ENCODE measurements at places on chromosomes 5 and 9. TPM values are rescaled to one million over a fixed set of nuclear protein-coding genes. Genes with fewer than 3 reads are reported as not detected.

The PCDHGA7 gene
- 4.2 TPM for total RNA-seq

The EPB41L4B gene
- not detected for total RNA-seq

The HARS1 gene
- 68.6 TPM for total RNA-seq

The ABCA2 gene
- 102 TPM for total RNA-seq

The MACIR gene
- 0.53 TPM for total RNA-seq

DNA sequence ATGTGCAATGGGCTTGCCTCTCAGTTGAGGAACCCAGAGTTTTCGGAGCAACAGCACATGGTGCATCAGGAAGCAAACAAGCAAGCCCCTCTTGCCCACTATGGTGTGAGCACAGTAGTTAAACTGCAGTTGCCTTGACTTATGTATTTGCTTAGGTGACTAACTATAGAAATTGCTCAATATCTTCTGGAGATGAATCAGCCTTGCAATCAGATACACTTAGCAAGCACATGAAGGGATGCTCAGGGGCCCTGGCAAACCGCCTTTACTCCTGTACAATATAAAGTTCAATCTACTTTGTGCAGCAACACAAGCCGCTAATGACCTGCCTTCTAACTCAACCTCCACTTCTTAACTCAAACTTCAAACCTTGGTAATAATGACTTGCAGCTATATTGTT is 581.7 kb upstream of the RIOK2 start:
- DNase-seq, result no peak
- no peak overlapping the region for H3K27ac ChIP-seq
- no peaks in the 10 kb centered on the region for H3K27me3 ChIP-seq
- no peaks in the 10 kb centered on the region for H3K4me1 ChIP-seq
- H3K4me3 ChIP-seq, result no peak overlapping the region

GRCh38 chr9:33109850-33110595 is 33.5 kb upstream of the SMU1 start:
- peaks cover 43% of the 10 kb centered on the region for H3K36me3 ChIP-seq
- DNase-seq, result no peak
- H3K27me3 ChIP-seq, result no peaks in the 10 kb centered on the region
- no peak overlapping the region for H3K4me3 ChIP-seq
- peak overlapping the region; percentile 20 for H3K27ac ChIP-seq
- peaks cover 11% of the 10 kb centered on the region for H3K4me1 ChIP-seq

Data from ascending aorta (tissue), 2 donors.